Activated naive CD4-positive, alpha-beta T cell treated with anti-CD3 and anti-CD28 coated beads, Interleukin-2, amount 50 U/mL, for 16 hours (primary cell): ENCODE measurements at places on chromosomes 5 and 9.
A peak's percentile ranks its signal among the peaks of the same experiment; 100 is the strongest.

DNA sequence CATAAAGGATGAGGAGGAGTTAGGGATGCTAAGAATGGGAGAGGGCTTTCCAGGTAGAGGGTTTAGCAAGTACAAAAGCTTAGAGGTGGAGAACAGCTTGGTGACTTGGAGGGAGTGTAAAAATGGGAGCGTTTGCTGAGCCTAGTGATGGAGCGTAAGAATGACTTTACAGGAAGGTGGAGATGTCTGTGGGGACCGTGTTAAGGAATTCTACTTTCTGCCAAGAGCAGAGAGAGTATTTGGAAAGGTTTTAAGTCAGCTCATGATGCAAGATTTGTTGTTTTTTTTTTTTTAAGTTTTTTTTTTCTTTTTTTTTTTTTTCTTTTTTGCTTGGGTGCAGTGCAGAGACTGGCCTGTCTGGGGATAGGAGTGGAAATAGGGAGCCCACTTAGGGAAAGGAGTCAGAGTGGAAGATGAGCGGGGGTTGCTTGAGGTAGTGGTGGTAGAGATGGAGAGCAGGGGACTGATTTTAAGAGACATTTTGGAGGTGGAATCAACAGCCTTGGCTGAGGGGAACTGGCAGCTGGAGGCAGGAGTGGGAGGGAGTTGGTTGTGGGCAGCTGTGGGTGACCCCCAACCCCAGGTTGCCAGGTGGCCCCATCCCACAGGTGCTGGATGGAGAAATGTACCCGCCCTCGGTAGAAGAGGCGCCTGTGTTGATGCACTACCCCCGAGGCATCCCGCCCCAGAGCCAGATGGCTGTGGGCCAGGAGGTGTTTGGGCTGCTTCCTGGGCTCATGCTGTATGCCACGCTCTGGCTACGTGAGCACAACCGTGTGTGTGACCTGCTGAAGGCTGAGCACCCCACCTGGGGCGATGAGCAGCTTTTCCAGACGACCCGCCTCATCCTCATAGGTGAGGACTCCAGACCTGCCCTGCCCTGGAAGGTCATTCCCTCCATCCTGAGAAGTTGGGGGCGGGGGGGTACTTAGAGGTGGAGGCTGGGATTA, 12.4 kb downstream of the PTGS1 start:
- DNase-seq = no peak

- no peak for DNase-seq
Observed at GRCh38 chr5:174307031-174307408, 261.5 kb downstream of the NSG2 start.

- DNase-seq = no peak
Observed at GRCh38 chr9:92638621-92639101, 31.3 kb downstream of the IPPK start.

- no peak for DNase-seq
Observed at GRCh38 chr9:33800886-33801285, 5.5 kb downstream of the PRSS3 start.

DNA sequence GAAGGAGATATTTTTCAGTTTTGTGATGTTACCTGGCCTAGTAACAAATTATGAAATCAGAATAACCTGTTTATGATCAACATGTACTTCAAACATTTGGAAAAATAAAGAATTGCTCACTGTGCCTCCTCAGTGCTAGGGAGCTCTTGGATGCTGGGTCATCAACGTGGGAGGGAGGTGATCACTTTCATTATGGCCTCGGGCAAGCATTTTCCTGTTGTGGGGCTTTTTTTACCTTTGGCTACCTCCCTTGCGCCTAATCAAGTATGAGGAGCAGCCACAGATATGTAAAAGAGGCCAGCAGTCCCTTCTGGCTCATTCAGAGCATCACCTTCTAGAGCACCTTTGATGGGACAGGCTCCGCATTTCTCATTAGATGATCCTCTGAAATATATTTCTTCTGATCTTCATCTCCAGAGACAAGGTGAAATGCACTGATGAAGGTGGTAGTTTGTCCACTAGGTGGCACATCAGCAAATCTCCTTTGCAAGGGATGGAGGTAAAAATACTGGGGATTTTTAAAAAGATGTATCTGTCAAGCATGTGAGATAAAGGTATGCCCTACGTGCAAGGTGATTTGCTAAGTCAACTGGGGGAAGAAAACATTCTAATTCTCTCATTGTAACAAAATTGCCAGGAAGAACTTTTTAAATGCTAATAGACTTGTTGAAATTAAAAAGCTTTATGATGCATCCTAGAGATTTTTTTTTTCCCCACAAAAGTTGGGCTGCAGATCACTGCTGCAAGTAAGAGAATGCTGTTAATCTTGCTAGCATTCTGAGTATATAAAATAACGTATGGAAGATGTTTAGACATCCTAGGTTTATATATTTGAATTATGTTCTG, 218.2 kb downstream of the MAST4 start:
- DNase-seq = peak; percentile 29

DNA sequence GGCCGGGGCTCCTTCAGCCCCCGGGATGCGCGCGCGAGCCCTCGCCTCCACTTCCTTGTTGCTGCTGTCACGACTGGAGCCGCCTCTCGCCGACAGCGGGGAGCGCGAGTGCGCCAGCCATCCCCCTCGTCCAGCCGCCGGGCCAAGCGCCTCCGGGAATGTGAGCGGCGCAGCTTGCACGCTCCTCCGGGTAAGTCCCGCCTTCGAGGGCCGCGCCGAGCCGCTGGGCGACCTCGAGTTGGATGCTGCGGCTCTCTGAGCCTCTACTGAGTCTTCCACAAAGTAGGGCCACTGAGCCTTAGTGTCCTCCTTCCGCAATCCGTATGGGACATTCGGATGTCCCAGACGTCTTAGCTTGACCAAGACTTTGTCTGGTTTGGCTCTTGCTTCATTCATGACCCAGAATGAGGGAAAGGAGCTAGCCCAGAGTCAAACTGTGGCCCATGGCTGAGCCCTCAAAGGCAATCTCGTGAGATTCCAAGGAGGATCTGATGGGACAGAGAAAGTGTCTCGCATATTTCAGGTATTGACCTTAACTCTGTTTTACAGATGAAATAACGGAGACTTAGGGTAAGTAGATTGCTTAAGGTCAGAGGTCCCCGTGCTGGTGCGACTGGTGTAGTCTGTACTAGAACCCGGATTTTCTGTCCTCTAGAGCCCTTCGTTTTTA, 586 bp downstream of the HMGXB3 start:
- DNase-seq = peak; percentile 39

- no peak for DNase-seq
Observed at GRCh38 chr9:77883846-77884771, 147.5 kb downstream of the GNAQ start.
